ENCODE measurements at places on chromosomes 5 and 9. TPM values are rescaled to one million over a fixed set of nuclear protein-coding genes. Genes with fewer than 3 reads are reported as not detected.
A peak's percentile ranks its signal among the peaks of the same experiment; 100 is the strongest.

GRCh38 chr5:81762401-81762800 lies 11.5 kb upstream of the SSBP2 start:
- no peak overlapping the region for H3K4me3 ChIP-seq
- H3K27ac ChIP-seq = no peak overlapping the region
- H3K36me3 ChIP-seq = peaks cover 2% of the 10 kb centered on the region
- H3K4me1 ChIP-seq = peaks cover 27% of the 10 kb centered on the region

DNA sequence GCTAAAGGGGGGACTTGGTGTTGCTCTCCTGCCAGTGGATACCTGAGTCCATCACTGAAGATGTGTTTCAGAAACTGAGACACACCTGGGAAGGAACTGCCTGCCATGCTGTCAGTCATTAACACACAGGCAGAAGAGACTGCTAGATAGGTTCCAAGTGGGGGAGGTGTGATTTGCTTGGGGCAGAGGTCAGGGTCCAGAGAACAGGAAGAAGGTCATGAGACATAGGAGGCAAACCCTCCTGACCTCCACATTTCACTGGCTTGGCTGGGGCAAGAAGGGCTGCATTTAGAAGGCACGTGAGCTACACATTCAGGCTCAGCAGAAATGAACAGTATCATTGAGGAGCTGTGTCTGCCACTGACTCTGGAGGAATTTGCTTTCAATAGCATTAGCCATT lies 215.8 kb downstream of the HSPA4 start:
- H3K27ac ChIP-seq = no peak overlapping the region
- H3K4me3 ChIP-seq = no peak overlapping the region
- no peaks in the 10 kb centered on the region for H3K36me3 ChIP-seq
- peaks cover 18% of the 10 kb centered on the region for H3K27me3 ChIP-seq
- no peak for DNase-seq

- no peak overlapping the region for H3K4me3 ChIP-seq
- H3K27ac ChIP-seq = no peak overlapping the region
- H3K36me3 ChIP-seq = peaks cover 8% of the 10 kb centered on the region
- H3K4me1 ChIP-seq = peaks cover 35% of the 10 kb centered on the region
- no peak for DNase-seq
These were observed 64.8 kb downstream of the COL27A1 start for GRCh38 chr9:114220061-114220541.

GRCh38 chr9:84456527-84456926 lies 116.0 kb upstream of the SLC28A3 start:
- no peak for DNase-seq
- no peak overlapping the region for H3K4me3 ChIP-seq
- peaks cover 22% of the 10 kb centered on the region for H3K27me3 ChIP-seq
- peaks cover 1% of the 10 kb centered on the region for H3K36me3 ChIP-seq

GRCh38 chr5:80408484-80409366 lies 861 bp downstream of the ZFYVE16 start:
- DNase-seq = no peak
- H3K4me3 ChIP-seq = peak overlapping the region; percentile 84
- no peaks in the 10 kb centered on the region for H3K27me3 ChIP-seq
- peak overlapping the region; percentile 99 for H3K27ac ChIP-seq

DNA sequence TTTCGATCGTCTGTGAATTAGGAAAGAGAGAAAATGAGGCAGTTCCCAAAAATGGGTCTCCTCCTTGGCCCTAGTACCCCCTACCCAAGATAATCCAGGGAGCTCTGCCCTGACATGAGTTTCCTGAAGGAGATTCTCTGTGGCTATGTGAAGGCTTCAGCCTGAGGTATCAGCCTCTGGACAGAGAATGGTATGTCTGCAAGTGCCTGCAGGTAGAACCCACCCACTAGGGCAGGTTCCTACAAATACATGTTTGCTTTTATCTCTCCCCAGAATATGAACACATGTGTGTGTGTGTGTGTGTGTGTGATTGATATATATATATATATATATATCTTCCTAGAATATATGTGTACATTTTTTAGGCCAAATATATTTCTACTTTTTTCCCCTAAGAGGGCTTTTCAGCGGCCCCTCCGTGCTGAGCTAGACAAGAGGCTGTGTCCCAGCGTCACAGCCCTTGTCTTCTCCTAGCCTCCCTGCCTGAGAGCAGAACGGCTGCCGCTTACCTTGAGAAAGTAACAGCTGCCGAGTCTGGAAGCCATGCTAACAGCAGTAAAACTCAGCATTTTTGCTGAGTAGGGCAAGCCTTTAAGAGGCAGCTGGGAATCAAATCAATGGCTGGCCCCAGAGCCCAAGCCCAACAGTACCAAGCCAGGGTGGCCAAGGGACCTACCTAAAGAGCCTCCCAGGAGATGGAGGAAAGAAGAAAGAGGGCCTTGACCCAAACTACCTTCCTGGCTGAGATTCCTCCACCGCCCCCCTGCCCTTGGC lies 2.1 kb downstream of the BRINP1 start:
- H3K36me3 ChIP-seq = no peaks in the 10 kb centered on the region
- peaks cover 43% of the 10 kb centered on the region for H3K27me3 ChIP-seq
- no peak overlapping the region for H3K4me3 ChIP-seq
- H3K4me1 ChIP-seq = peaks cover 13% of the 10 kb centered on the region

- no peaks in the 10 kb centered on the region for H3K4me1 ChIP-seq
- no peak overlapping the region for H3K4me3 ChIP-seq
- peaks cover 7% of the 10 kb centered on the region for H3K36me3 ChIP-seq
- no peak for DNase-seq
- no peak overlapping the region for H3K27ac ChIP-seq
These were observed 45.8 kb upstream of the SEMA4D start for GRCh38 chr9:89543621-89544278.

GRCh38 chr5:144227363-144227999 lies 56.8 kb downstream of the KCTD16 start:
- no peak overlapping the region for H3K27ac ChIP-seq
- H3K4me3 ChIP-seq = no peak overlapping the region
- H3K36me3 ChIP-seq = no peaks in the 10 kb centered on the region
- no peaks in the 10 kb centered on the region for H3K4me1 ChIP-seq
- peaks cover 1% of the 10 kb centered on the region for H3K27me3 ChIP-seq

DNA sequence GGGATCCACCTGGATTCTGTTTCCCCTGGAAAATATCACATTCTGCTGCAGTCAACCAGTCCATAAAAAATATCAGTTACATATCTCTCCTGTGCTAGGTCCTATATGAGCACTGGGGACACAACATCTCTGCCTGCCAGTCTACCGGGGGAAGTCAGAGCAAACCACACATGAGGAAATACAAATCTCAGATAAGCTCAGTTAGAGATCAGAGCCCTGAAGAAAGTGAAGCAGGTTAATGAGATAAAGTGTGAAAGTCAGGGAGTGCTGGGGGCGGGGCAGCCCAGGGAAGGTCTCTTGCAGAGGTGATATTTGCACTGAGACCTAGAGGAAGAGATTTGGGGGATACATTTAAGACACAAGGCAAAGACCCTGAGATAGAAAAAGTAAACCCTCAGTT lies 67.8 kb upstream of the SLC1A1 start:
- DNase-seq = no peak
- no peak overlapping the region for H3K27ac ChIP-seq
- H3K4me1 ChIP-seq = no peaks in the 10 kb centered on the region
- peaks cover 6% of the 10 kb centered on the region for H3K27me3 ChIP-seq

GRCh38 chr5:14309878-14310531 lies 166.9 kb downstream of the TRIO start:
- H3K27me3 ChIP-seq = no peaks in the 10 kb centered on the region
- peaks cover 36% of the 10 kb centered on the region for H3K36me3 ChIP-seq
- H3K4me1 ChIP-seq = peaks cover 52% of the 10 kb centered on the region
- no peak overlapping the region for H3K4me3 ChIP-seq

DNA sequence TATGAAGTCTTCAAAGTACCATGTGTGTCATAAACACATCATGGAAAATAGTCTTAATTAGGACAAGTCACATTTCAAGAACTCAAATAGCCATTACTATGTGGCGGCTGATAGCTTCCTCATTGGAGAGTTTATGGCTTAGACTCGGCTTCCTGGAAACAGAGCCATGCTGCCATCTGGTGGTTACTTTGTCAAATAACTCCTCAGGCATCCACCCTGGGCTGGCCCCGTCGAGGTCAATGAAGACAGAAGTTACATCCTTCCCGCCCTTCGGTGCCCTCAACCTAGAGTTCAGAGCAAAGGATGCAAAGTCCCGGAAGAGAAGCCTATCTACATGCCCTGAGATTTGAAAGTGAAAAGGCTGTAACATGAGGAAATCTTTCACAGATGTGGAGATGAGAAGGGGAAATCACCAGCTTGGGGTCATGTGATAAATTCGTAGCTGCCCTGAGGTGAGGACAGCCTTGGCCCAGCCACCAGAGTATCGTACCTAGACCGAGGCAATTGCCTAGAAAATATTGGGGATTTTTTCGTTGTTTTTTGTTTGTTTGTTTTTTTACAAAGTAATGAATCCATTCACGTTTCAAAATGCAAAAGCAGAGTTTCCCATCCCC lies 45.5 kb upstream of the ZNF169 start:
- no peak overlapping the region for H3K4me3 ChIP-seq
- H3K4me1 ChIP-seq = peaks cover 20% of the 10 kb centered on the region
- no peak for DNase-seq
- H3K27me3 ChIP-seq = peaks cover 4% of the 10 kb centered on the region

SLC34A1 gene
- total RNA-seq = not detected

DNM1 gene
- 87.0 TPM for total RNA-seq

ZDHHC11B gene
- total RNA-seq = not detected
